ENCODE measurements at places on chromosomes 5 and 9.

DNA sequence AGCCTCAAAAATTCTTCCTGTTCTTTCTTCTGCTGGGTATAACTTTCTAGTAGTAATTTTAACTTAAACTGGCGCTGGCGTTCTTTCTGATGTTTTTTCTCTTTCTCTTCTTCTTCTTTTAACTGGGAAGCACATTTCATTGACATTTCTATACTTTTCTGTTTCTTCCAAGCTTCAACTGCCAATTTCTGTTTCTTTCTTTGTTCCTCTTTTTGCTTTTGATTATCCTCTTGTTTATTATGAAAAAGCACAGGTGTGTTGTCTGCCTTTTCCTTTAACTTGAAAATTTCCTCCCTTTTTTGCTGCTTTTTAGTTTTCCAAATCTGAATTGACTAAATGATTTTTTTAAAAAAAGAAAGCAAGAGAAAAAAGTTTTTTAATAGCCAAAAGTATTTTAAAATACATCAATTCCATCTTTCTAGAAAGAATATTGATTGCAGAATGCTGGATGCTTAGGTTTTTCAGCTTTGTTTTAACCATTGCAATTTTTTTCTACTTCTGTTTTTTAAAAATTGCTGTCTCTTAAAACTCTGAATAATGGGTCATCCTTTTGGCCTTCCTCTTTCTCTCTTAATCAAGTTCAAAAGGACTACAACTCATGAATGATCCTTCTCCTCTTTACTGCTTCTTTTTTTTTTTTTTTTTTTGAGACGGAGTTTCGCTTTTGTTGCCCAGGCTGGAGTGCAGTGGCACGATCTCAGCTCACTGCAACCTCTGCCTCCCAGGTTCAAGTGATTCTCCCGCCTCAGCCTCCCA lies 8.8 kb upstream of the PGGT1B start:
- peak overlapping the region; percentile 36 for H3K4me3 ChIP-seq
- H3K27me3 ChIP-seq = no peaks in the 10 kb centered on the region
- no peaks in the 10 kb centered on the region for H3K4me1 ChIP-seq
- H3K27ac ChIP-seq = peak overlapping the region; percentile 49

DNA sequence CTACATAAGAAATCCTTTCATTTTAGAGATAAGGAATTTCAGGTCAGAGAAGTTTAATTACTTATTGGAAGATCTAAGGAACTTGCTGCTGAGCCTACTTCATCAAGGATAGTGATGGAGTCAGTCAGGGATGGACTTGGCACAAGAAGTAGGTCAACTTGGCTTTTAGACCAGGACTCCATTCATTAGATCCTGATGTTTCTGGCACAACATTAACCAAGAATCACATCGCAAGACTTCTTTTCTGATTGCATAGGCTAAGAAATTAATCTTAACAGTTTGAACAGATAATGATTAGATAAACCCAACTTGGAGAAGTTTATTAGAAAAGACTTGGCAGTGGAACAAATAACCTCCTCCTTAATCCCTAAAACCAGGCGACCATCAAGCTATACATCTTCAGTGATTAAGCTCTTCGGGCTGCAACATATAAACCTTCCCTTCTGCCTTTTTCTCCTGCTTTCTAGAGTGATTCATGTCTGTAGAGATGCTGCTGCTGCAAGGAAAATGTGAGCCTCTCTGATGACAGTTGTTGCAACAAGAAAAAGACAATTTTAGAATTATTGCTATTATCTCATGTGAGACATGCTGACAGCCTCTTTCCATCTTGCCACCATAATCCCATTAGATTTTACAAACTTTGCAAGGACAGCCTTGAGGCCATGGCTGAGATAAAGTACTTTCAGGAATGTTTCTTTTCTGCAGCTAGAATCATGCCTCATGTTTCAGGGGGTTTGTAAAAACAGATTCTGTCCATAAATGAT lies 207.9 kb upstream of the SLC27A6 start:
- no peaks in the 10 kb centered on the region for H3K27me3 ChIP-seq
- no peak overlapping the region for H3K4me3 ChIP-seq
- no peak for DNase-seq
- no peaks in the 10 kb centered on the region for H3K36me3 ChIP-seq
- no peak overlapping the region for H3K27ac ChIP-seq

GRCh38 chr5:172199446-172199845 lies 5.5 kb downstream of the EFCAB9 start:
- no peaks in the 10 kb centered on the region for H3K36me3 ChIP-seq
- DNase-seq = no peak
- H3K4me1 ChIP-seq = peaks cover 3% of the 10 kb centered on the region
- peaks cover 6% of the 10 kb centered on the region for H3K27me3 ChIP-seq

- no peaks in the 10 kb centered on the region for H3K4me1 ChIP-seq
- no peaks in the 10 kb centered on the region for H3K36me3 ChIP-seq
- H3K4me3 ChIP-seq = no peak overlapping the region
- H3K27ac ChIP-seq = no peak overlapping the region
- no peak for DNase-seq
Observed at GRCh38 chr5:123452401-123452800, 29.2 kb upstream of the CEP120 start.

GRCh38 chr5:137731176-137731575 lies 4.7 kb downstream of the KLHL3 start:
- H3K36me3 ChIP-seq = peaks cover 2% of the 10 kb centered on the region
- no peak for DNase-seq
- peaks cover 3% of the 10 kb centered on the region for H3K4me1 ChIP-seq

DNA sequence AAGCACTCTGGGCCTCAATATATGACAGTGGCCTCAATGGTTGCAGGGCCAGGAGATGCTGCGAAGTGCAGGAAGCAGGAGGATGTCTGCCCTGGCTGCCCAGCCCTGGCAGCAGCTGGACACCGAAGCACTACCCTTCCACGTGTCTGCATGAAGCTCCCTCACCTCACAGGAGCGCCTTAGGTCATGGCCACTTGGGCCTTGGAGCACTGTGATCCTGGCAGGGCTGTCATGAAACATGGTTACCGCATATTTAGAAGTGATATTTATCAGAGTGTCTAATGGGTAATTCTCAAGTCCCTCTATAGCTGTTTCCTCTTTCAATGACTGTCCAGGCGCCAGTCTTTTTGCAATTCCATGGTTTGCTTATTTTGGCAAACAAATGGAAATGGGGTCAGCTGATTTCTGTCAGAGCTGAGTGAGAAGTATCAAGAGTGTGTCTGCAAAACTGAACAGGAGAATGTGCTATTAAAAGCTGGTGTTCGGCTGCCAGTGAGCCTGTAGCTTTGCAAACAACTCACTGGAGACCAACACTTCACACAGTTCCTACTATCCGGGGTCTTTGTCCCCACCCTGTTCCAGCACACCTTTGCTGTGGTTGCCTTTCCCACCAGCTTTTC lies 285.9 kb downstream of the KIF4B start:
- H3K27me3 ChIP-seq = no peaks in the 10 kb centered on the region
- DNase-seq = no peak
- H3K4me1 ChIP-seq = no peaks in the 10 kb centered on the region

- no peaks in the 10 kb centered on the region for H3K27me3 ChIP-seq
- DNase-seq = no peak
- peak overlapping the region; percentile 92 for H3K4me3 ChIP-seq
- peak overlapping the region; percentile 87 for H3K27ac ChIP-seq
Observed at GRCh38 chr9:135906291-135907005, 898 bp downstream of the CAMSAP1 start.

DNA sequence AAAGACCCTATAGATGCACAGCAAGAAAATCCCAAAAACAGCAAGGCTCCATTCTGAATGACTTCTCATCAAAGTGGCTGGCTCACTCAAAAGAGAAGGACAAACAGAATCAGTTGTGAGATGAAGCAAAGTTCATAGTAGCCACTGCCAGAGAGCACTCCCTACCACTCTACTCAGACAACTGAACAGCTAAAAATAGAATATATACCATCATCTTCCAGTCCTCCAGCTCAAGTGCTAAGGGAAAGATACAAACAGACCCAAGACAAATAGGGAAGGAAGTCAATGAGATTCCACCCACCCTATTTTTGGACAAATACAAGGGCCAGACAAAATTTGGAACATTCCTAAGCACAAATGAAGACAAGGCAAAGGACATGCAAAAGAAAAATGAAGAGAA lies 20.6 kb downstream of the GNAQ start:
- H3K27me3 ChIP-seq = no peaks in the 10 kb centered on the region
- peak overlapping the region; percentile 67 for H3K27ac ChIP-seq
- H3K4me1 ChIP-seq = peaks cover 48% of the 10 kb centered on the region
- H3K36me3 ChIP-seq = no peaks in the 10 kb centered on the region
- DNase-seq = no peak

DNA sequence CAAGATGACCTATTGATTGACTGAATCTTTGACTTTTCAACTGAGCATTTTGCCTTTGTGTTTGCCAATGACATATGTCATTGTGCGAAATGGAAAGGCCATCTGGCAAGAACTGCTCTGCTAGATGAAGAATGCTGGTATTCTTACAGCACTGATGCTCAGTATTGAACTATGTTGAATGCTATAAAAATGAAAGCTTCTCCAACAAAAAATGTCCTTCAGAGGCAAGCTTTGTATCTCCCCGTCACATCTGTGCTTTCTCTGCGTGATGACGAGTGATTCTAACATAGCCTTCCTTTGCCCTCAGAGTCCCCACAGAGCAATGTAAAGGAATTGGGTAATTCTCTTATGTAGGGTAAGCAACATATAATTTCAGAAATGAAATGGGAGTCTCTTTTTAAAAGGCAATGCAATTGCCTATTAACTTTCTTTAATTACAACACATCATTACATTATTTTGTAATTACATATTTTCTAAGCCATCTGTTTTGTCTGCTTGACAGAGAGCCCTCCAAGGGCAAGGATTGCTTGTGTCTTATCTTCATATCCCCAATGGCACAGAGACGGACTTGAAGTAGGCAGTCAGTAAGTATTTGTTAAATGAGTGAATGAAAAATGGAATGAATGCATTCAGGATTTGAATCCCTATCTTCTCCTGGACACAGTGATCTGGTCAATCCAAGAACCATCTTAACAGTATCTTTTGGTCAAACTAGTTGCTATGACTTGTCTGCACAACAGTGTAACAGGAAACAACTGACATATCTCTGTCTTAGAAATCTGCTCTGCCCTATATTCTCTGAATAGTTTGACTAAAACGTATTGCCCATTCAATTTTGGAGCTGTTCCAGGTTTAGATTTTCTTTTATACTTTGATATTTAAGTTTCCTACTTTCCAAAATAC lies 46.1 kb downstream of the ENC1 start:
- H3K4me3 ChIP-seq = no peak overlapping the region
- no peak for DNase-seq
- H3K36me3 ChIP-seq = peaks cover 2% of the 10 kb centered on the region
- H3K27ac ChIP-seq = no peak overlapping the region

Measured in T-helper 17 cell (primary cell).